ENCODE measurements at places on chromosomes 1 and 21. TPM values are rescaled to one million over a fixed set of nuclear protein-coding genes. Genes with fewer than 3 reads are reported as not detected.

The CYP2J2 gene
- polyA plus RNA-seq, result 48.4 TPM

GRCh38 chr1:89629146-89629545 is 3.8 kb upstream of the LRRC8C start:
- no peaks in the 10 kb centered on the region for H3K36me3 ChIP-seq
- H3K27ac ChIP-seq, result no peak overlapping the region
- DNase-seq, result no peak
- no peaks in the 10 kb centered on the region for H3K27me3 ChIP-seq
- peaks cover 6% of the 10 kb centered on the region for H3K4me1 ChIP-seq

DNA sequence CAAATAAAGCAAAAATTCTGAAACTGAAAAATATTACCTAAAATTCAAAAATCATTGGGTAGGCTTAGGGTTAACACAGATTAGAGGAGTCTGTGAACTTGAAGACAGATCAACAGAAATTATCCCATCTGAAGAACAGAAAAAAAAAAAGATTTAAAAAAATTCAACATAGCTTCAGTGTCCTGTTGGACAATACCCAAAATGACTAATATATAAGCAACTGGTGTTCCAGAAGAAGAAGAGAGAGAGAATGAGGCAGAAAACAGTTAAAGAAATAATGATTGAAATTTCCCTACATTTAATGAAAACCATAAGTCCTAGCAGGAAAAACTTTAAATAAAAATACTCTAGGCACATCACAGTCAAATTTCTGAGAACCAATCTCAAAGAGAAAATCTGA is 31.5 kb downstream of the TMCO1 start:
- H3K4me3 ChIP-seq, result no peak overlapping the region
- no peak overlapping the region for H3K27ac ChIP-seq
- peaks cover 11% of the 10 kb centered on the region for H3K36me3 ChIP-seq
- DNase-seq, result no peak
- no peaks in the 10 kb centered on the region for H3K4me1 ChIP-seq
- H3K27me3 ChIP-seq, result no peaks in the 10 kb centered on the region

The CTSE gene
- polyA plus RNA-seq, result 216 TPM

- H3K27me3 ChIP-seq, result no peaks in the 10 kb centered on the region
- no peak overlapping the region for H3K4me3 ChIP-seq
- H3K36me3 ChIP-seq, result no peaks in the 10 kb centered on the region
- DNase-seq, result peak; percentile 17
Measured at GRCh38 chr1:92705446-92705845, 79.5 kb downstream of the EVI5 start.

- no peaks in the 10 kb centered on the region for H3K4me1 ChIP-seq
- no peaks in the 10 kb centered on the region for H3K36me3 ChIP-seq
Measured at GRCh38 chr1:24203404-24203803, 16.3 kb upstream of the IFNLR1 start.

GRCh38 chr1:63833363-63834119 is 59.7 kb downstream of the ROR1 start:
- no peak overlapping the region for H3K27ac ChIP-seq
- no peaks in the 10 kb centered on the region for H3K4me1 ChIP-seq
- DNase-seq, result no peak

GRCh38 chr1:248750496-248750895 is 5.1 kb downstream of the LYPD8 start:
- H3K4me3 ChIP-seq, result no peak overlapping the region
- H3K27me3 ChIP-seq, result no peaks in the 10 kb centered on the region
- H3K36me3 ChIP-seq, result no peaks in the 10 kb centered on the region
- H3K27ac ChIP-seq, result no peak overlapping the region

The PDC gene
- polyA plus RNA-seq, result not detected

- H3K36me3 ChIP-seq, result no peaks in the 10 kb centered on the region
- no peak for DNase-seq
- H3K27ac ChIP-seq, result peak overlapping the region; percentile 47
Measured at GRCh38 chr1:160204526-160205241, 500 bp upstream of the PEA15 start.

GRCh38 chr1:152866321-152866720 is 6.5 kb downstream of the LCE7A start:
- H3K27me3 ChIP-seq, result peaks cover 2% of the 10 kb centered on the region
- H3K27ac ChIP-seq, result no peak overlapping the region
- no peaks in the 10 kb centered on the region for H3K36me3 ChIP-seq
- DNase-seq, result no peak
- H3K4me3 ChIP-seq, result no peak overlapping the region
- H3K4me1 ChIP-seq, result no peaks in the 10 kb centered on the region

- no peaks in the 10 kb centered on the region for H3K36me3 ChIP-seq
- no peak overlapping the region for H3K4me3 ChIP-seq
- no peak overlapping the region for H3K27ac ChIP-seq
- H3K4me1 ChIP-seq, result peaks cover 24% of the 10 kb centered on the region
- DNase-seq, result no peak
Measured at GRCh38 chr21:33849834-33850233, 65.8 kb downstream of the ATP5PO start.

GRCh38 chr1:6086762-6087376 is 41.2 kb downstream of the KCNAB2 start:
- no peaks in the 10 kb centered on the region for H3K36me3 ChIP-seq
- no peak overlapping the region for H3K27ac ChIP-seq
- no peak for DNase-seq
- H3K4me1 ChIP-seq, result no peaks in the 10 kb centered on the region
